ENCODE measurements at places on chromosomes 6 and 20.

DNA sequence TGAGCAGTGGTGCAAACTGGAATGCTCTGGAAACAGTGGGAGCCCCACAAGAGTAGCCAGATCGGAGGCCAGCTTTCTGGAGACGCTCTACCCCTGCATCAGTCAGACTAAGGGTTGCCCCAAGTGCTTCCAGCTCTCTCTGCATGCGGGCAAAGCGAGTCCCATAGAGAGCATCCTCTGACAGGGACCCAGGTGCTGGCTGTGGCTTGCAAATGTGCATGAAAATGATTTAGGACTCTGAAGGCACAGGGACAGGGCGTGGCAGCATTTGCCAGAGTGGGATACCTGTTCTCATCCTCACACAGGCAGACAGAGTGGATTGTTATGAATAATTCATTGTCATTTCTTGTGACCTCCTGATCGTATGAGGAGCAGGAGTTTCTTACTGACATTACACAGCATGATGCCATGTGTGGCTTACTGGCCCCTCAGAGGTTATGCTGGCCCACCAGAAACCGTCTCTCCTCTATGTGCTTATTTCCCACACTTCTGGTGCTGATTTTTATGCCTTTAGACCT, 10.3 kb downstream of the RIN2 start:
- DNase-seq = no peak

DNA sequence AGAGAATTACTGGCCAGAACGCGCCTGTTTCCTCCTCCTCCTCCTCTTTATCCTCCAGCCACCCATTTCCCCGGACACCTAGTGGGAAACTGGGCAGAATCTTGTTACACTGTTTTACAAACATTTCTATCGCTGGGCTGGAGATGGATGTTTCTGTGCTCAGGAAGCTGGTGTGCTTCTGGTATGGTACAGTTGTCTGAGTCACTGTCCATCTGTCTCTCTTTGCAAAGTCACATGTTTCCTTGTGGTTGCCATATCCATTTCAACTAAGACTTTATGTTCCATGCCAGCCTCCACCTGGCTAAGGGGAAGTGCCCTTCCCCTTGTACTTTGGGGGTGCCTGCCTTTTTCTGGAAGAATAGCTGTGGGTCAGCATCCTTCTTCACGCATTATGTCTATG, 52.9 kb upstream of the SLC22A16 start:
- peak; percentile 78 for DNase-seq

DNA sequence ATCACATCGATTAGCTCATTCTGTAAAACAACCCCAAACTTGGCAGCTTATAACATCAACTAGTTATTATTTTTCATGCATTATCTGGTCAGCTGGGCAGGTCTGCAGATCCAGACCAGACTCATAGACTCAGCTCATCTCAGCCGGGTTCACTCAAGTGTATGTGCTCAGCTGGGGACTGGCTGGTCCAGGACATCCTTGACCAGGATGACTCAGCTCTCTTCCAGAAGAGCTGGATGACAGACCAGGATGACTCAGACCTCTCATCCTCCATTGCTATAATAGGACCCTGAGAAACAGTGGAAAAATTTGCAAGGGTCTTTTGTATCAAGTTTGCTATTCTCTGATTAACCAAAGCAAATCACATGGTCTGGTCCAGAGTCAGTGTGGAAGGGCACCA, 312.5 kb upstream of the PLCB4 start:
- DNase-seq = peak; percentile 93

GRCh38 chr6:77656999-77657764, 4.3 kb downstream of the MEI4 start:
- DNase-seq = no peak

- DNase-seq = peak; percentile 98
Measured at GRCh38 chr6:7267466-7268091, 45.4 kb downstream of the SSR1 start.

DNA sequence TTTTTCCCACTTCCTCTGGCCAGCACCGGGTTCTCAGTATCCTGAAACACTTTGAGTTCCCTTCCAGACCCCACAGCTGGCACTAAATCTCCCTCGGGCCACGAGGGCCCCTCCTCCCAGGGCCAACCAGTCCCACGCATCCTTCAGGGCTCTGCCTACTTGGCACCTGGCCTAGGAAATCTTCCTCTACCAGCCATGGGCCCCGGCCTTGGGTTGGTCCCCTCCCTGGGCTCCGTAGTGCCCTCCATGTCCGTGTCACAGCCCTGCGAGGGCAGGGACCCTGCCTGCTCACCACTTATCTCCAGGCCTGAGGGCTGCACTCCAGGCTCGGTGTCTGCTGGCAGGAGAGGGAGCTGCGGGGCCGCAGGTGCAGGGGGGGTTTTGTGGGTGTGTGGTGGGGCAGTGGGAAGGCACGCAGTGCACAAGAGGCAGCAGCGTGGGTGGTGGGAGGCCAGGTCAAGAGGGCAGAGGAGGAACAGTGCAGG, 48.8 kb upstream of the CDH22 start:
- no peak for DNase-seq

DNA sequence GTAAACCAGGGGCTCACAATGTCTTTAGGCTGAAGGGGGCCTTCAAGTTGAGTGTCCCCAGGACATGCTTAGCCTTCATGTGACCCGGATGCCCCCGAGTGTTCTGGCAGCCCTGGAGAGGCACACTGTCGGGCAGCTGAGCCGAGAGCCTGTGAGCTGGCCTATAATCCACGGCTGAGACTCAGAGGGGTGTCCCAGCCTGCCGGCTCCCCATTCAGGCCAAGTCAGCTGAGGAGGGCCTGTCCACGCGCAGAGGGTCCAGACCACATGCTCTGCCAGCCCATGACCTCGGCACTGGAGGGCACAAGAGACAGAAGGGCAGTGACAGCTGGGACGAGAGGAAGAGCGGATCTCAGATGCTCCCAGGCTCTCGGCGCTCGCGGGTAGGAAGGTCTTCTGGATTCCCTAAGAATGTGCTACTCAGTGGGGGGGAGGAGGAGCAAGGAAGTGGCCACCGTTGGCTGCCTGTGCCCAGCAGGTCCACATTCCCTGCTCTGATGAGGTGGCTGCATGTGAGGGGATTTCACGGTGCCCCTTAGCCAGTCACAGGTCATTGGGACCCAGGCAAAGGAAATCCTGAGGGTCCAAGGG, 224.7 kb downstream of the NRN1 start:
- DNase-seq = no peak

DNA sequence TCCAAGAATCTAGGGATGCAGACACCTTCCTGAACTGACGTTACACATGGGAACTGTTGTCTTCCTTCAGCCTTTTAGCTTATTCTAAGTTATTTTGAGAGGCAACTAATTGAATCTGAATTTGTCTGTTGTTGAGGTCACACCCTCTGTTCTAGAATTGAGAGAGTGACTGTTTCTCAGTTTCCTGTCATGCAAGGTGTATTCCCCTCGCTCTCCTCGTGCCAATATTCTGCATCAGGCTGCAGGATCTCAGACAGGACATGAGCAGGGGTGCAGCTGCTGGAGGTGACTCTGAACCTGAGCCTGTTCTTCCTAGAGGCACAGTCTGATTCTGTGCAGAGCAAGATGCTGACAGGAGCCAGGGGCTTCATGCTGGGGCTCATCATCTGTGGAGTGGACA, 52.5 kb downstream of the HLA-DPB1 start:
- DNase-seq = no peak

GRCh38 chr6:41733360-41733706, 2.1 kb downstream of the TFEB start:
- DNase-seq = no peak

- no peak for DNase-seq
Measured at GRCh38 chr20:25090492-25091429, 8.8 kb upstream of the VSX1 start.

DNA sequence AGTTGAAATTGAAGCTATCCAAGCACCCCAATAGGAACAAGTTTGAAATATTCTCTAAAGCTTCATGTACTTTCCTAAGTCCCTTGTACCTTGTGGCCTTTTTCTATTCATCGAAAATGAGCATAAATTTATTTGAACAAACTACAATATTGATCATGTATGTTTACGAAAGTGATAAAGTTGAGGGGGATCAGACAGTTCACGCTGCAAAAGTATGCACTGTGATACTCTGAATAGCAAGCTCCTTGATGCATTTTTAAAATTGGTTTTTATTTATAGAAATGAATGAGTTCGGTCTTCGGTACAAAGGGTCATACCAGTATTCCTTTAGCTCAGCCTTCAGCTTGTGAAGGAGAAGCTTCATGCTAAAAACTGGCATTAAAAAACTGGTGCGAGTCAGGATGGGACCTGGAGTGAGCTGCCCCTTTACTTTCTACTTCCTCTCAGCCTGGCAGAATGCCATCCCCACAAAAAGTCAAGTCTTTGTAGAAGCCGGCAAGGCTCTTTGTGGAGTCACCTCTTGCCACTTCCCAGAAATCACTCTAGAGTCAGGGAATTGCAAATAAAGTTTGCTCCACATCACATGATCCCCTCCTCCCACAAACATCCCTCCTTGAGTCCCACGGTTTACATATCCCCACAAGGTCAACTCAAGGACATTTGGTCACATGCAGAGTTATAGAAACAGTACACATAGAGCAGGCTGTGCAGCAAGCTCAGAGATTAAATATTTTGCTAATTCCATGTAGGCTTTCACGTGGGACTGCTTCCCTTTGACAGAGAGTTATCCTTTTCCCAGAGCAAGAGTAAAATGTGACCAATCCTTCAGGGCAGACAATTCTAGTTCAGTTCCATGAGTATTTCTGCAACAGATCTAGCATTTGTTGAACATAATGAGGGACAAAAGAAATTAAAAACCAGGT, 34.6 kb upstream of the ADGRF1 start:
- no peak for DNase-seq

- DNase-seq = peak; percentile 75
Measured at GRCh38 chr6:82072751-82073150, 174.8 kb downstream of the IBTK start.

DNA sequence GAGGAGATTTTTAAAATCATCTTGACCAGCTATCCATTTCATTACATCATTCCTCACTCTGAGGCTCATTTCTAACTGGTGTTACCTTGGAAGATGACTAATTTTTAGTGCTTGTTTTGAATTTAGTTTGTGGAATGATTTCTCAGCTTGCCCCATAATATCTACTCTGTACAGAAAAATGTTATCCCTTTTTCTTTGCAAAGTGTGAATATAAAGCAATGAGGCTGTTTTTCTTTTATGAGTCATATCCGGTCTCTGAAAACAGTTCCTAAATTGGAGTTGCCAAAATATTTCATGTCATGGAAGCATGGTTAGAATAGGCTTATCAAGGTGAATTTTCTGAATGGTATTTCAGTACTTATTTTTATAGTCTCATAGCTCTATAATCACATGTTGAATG, 43.8 kb downstream of the FUT9 start:
- no peak for DNase-seq

DNA sequence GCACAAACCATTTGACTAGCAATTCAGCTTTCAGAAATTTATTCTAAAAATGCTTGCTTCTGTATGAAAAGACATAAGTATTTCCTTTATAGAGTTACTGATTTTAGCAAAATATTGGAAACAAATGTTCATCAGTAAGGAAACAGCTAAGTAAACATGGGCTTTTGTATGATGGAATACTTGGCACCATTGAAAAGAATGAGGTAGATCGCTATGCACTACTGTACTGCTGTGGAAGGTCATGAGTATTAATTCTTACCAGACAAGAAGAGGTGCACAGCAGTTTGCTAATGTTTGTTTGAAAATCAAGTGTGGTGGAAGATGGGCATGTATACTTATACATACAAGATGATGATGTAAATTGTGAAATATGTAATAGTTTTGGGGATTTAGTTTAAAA, 73.0 kb downstream of the FARS2 start:
- no peak for DNase-seq

GRCh38 chr6:17226786-17227233, 54.4 kb upstream of the RBM24 start:
- DNase-seq = no peak

- no peak for DNase-seq
Measured at GRCh38 chr6:70129341-70129740, 173.5 kb downstream of the COL9A1 start.

- no peak for DNase-seq
Measured at GRCh38 chr6:24807584-24807983, 8.9 kb upstream of the ARMH2 start.

DNA sequence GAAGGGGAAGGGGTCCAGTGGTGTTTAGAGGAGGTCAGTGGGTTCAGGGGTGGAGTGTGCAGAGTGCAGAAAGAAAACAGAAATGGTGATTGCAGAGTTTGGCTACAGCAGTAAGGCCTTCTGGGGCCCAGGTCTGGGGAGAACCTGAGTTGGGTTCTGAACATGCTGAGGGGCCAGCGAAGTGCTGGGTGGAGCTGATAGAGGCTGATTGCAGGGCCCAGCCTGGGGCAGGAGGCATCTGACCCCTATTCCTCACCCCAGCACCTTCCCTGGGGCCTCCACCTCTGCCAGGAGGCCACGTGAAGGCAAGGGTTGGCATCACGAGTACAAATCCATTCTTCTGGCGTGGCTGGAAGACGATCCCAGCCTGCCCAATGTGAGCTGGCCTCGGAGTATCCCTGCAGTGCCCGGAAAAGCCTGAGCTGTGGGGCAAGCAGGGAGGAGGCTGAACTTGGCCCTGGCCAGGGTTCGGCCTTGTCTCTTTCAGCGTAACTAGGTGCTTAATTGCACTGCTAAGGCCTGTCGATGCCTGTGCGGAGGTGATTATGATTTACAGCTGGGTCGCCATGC, 35.3 kb downstream of the VSTM2L start:
- no peak for DNase-seq

- DNase-seq = no peak
Measured at GRCh38 chr6:50637267-50637666, 76.1 kb upstream of the TFAP2D start.

GRCh38 chr6:1453024-1453423, 63.6 kb downstream of the FOXF2 start:
- no peak for DNase-seq

- no peak for DNase-seq
Measured at GRCh38 chr6:167005350-167006159, 6.4 kb downstream of the CEP43 start.

DNA sequence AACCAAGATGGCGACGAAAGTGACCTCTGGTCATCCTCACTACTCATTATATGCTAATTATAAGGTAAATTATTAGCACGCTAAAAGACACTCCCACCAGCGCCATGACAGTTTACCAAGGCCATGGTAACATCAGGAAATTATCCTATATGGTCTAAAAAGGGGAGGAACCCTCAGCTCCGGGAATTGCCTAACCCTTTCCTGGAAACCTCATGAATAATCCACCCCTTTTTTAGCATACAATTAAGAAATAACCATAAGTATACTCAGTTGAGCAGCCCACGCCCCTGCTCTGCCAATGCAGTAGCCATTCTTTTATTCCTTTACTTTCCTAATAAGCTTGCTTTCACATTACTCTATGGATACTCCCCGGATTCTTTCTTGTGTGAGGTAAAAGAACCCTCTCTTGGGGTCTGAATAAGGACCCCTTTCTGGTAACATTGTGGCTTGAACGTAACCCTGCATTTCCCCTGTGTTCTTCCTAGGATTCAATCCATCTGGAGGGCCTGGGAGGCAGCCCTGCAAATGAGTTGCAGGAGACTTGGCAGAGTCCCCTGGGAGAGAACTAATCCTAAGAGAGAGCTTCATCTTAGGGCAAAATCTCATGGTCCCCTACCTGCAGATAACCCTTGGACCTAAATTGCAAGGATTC, 225.6 kb upstream of the JARID2 start:
- DNase-seq = no peak

- no peak for DNase-seq
Measured at GRCh38 chr20:25538838-25539665, 46.3 kb downstream of the NINL start.
